ENCODE measurements at places on chromosomes 6 and 20.

DNA sequence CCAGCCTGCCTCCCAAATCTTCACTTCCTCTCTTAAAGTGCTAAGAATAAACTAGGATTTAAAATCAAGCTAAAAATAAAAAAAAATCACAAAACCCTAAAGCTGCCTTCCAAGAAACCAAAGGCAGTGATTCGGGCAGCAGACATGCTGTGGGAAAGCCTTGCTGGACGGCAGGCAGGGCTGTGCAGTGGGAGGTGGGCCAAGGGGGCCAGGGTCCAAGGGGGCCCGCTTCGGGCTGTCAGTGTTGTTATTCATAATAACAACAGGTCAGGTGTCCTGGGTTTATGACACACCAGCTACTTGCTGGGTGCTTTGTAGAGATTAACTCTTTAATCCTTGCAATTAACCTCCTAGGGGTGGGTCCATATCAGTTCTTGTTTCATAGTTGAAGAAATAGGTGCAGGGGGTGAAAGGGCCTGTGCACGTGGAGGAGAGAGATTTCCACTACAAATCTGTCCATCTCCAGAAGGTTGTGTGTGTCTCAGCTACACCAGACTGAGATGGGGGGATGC, 40.4 kb downstream of the CD40 start:
- DNase-seq = no peak

DNA sequence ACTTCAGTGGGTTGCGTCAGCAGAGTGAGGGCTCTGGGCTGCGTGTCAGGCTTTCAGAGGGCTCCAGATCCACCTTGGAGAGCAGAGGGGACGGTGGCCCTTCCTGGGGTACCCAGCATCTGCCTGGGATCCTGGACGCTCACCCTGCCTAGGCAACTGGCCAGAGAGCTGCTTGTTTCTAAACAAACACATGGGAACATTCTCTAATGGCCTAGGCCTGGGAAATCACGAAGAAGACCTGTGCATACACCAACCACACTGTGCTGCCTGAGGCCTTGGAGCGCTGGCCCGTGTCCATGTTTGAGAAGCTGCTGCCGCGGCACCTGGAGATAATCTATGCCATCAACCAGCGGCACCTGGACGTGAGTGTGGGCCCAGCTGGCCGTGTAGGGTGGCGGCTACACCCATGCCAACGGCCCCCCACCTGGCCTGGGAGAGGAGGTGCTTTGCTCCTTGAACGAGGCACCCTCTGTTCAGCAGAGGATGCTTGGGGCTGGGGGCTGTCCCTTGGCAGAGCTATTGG, 32.2 kb downstream of the PYGB start:
- DNase-seq = peak; percentile 12

- no peak for DNase-seq
These were observed 100.1 kb upstream of the PRDM1 start for GRCh38 chr6:105985816-105986632.

DNA sequence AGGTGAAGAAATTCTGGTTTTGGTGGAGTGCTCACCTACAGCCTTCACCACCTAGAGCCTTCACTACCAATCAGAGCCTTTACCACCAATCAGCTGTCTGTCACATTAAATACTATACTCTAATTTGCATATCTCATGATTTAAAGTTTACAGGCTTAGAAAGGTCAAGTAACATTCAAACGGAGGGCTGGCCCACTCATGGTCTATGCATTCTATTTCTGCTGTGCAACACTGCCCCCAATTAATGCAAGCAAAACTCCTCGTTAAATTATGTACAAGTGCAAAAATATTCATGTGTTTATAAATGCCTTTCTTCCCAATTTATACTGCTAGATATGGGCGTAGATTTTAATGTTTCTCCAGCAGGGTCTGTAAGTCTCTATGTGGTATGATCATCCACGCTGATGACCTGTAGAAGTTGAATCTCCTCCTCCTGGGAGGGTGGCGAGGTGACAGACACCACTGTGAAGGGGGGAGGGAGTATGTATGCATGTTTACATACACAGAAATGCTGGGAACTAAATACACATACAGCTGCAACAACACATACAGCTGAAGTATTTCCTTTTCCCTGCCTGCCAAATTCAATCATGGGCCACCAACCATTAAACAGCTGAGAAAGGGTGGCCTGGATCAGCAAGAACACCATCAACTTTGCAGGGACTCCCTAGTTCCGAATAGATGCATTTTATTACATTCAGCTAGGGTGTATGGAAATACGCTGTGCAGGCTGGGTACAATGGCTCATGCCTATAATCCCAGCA, 13.1 kb downstream of the RRAGD start:
- DNase-seq = no peak

- no peak for DNase-seq
These were observed 106.1 kb downstream of the CEBPB start for GRCh38 chr20:50296450-50297375.

GRCh38 chr6:154169193-154169847, 130.3 kb downstream of the OPRM1 start:
- no peak for DNase-seq

All from cerebellar nuclear complex (tissue), 1 donor.